ENCODE measurements at places on chromosomes 5 and 9.

DNA sequence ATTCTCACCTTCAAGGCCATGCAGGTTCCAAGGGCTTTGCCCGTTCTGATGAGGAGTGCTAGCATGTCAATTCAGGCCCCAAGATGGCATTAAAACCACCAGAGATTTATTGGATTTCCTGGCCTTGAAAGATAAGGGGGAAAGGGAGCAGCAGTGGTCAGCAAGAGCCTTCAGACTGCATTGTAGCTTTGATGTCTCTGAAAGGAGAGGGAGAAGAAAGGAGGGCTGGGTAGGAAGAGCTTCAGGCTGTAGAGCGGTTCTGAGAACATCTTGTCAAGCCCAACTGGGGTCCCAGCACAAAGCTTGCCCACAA is 41.8 kb upstream of the FGF1 start:
- no peak for DNase-seq

GRCh38 chr5:142982821-142983200 is 212.6 kb downstream of the ARHGAP26 start:
- no peak for DNase-seq

DNA sequence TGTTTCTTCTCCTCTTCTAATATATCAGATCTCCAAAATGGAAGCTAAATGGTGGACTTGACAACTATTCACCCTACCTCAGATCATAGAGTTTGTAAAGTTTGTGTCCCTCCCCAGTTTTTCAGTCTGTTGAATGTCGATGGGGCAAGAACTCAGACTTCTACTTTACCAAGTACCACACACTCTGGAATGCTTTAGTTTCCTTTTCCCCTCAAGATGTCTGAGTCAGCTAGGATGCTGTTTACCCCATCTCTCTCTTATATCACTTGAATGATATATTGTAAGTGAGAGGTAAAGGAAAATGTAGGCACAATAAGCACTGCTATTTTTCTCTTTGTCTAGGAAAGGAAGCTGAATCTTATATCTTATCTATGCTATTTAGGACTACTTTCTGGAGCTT is 25.9 kb upstream of the TAL2 start:
- DNase-seq, result no peak

- no peak for DNase-seq
Measured at GRCh38 chr9:87712801-87713277, 13.1 kb upstream of the CTSL start.

GRCh38 chr5:38641003-38641402 is 84.6 kb upstream of the LIFR start:
- no peak for DNase-seq

GRCh38 chr5:131322926-131323325 is 59.1 kb downstream of the CDC42SE2 start:
- DNase-seq, result no peak

DNA sequence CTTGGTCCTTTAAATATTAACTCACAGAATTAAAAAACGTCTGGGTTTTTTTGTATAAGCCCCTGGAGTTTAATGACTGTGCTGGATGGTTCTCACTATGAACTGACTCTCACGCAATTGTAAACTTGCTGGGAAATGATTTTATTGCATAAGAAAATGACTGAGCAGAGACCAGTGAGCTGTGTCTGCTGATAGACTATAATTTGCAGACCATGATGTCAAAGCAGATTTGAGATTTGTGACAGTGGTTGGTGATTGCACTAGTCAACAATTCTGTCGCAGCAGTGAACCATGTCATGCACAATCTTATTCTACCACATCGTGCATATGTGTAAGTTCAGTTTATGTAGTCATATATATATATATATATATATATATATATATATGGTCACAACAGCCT is 85.7 kb upstream of the C9orf72 start:
- no peak for DNase-seq

DNA sequence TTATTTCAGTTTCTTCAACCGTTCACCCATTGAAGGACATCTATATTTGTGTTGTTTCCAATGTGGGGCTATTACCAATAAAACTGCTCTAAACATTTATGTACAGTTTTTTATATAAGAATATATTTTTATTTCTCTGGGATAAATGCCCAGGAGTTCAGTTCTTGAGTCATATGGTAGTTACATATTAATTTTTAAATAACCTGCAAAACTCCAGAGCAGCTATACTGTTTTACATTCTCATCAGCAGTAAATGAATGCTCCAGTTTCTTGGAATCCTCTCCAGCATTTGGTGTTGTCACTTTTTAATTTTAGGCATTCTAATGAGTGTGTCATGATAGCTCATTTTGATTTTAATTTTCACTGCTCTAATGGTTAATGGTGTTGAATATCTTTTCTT is 36.2 kb downstream of the CDK7 start:
- no peak for DNase-seq

GRCh38 chr5:143946837-143947236 is 134.9 kb downstream of the HMHB1 start:
- DNase-seq, result no peak

DNA sequence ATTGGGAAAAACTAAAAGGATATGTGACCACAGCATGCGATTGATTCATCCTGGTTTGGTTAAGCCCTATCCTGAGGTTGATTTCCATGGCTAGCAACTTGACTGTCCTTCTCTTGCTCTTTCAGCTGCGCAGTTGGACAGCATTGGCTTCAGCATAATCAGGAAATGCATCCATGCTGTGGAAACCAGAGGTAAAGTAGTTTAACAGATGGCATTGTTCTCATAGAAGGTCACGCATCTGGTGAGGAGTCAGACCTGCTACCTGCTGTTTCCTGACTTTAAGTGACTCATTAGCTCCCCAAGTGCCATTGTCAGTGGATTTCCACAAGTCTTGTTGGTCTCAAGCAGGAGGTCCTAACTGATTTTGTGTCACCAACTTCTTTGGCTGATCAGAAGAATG is 266.9 kb downstream of the ARHGAP26 start:
- DNase-seq, result no peak

- no peak for DNase-seq
Measured at GRCh38 chr5:87136733-87137132, 130.9 kb upstream of the RASA1 start.

DNA sequence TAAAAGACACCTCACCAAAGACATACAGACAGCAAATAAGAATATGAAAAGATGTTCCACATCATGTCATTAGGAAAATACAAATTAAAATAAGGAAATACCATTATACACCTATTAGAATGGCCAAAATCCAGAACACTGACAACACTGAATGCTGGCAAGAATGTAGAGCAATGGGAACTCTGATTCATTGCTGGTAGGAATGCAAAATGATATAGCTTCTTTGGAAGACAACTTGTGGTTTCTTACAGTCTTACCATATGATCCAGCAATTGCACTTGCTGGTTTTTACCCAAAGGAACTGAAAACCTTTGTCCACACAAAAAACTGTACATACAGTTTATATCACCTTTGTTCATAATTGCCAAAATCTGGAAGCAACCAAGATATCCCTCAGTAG is 6.5 kb downstream of the TMEM161B start:
- no peak for DNase-seq

Data from CD4-positive, alpha-beta T cell treated with Interleukin-6 for 4 hours (primary cell).